Inflammatory macrophage treated with lipopolysaccharide for 4 hours (primary cell): ENCODE measurements at places on chromosomes 4 and X.

- DNase-seq = no peak
Measured at GRCh38 chr4:20043991-20044390, 207.7 kb upstream of the SLIT2 start.

GRCh38 chr4:23364167-23364566 is 525.7 kb downstream of the PPARGC1A start:
- DNase-seq = no peak

DNA sequence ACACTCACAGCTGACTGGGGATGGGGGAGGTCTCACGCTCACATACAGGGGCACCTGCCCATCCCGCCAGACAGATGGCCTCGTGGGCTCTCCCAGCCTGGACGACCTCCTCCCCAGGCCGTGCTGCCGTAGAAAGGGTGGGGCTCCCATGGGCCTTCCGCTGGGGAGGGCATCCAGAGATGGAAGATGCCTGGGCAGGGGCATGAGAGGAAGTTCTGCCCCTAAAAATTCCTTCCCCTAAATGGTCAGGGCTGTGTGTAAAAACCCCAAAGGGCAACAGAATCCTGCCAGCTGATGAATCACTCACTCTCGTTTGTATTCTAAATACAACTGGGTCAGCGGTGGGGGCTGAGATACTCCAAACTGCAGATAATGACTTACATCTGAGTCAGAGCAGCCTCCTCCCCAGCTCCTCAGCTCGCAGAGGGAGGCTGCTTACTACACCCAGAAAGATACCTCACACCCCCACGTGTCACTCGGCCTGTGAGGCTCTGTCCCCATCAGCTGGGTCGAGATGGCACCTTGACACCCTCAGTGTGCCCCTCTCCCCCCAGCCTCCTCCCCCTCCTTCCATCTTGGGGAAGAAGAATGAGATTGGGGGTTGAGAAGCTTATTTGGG is 10.1 kb downstream of the WDR1 start:
- DNase-seq = peak; percentile 93

DNA sequence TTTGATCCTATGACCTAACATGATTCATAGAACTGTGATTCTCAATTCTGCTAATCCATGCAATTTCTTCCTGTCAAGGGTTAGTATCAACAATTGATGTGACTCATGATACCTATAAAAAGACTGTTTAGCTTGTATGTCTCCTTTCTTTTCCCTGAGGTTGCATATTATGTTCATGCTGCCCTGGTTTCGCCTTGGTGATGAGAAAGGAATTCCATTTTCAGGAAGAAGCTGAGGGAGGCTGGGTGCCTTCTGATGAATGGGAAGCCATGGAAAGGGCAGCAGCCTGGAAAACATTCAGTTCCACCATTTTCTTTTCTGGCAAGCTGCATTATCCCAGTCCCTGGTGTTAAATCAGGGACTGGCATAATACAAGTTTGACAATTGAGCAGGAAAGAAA is 976.5 kb downstream of the RPA4 start:
- no peak for DNase-seq

GRCh38 chr4:128670513-128670912 is 139.0 kb upstream of the JADE1 start:
- no peak for DNase-seq

- DNase-seq = no peak
Measured at GRCh38 chrX:38336538-38337240, 9.4 kb upstream of the RPGR start.

GRCh38 chr4:153474251-153474650 is 8.1 kb downstream of the TMEM131L start:
- DNase-seq = no peak

DNA sequence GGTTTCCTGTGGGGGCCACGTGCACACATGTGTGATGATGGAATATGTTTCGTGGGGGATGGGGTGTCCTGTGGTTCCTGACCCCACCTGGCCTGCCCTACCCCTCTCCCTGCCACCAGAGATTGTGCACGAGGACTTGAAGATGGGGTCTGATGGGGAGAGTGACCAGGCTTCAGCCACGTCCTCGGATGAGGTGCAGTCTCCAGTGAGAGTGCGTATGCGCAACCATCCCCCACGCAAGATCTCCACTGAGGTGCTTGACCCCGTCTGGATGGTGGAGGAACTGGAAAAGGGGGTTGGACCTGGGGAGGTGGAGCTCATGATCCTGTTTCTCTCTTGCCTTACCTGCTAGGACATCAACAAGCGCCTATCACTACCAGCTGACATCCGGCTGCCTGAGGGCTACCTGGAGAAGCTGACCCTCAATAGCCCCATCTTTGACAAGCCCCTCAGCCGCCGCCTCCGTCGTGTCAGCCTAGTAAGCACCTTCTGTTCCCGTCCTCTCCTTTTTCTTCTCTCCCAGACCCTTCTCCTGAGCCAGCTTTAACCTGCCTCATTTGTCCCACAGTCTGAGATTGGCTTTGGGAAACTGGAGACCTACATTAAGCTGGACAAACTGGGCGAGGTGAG is 5.9 kb downstream of the CDK16 start:
- DNase-seq = no peak

GRCh38 chrX:133444196-133444595 is 28.9 kb upstream of the GPC4 start:
- no peak for DNase-seq

GRCh38 chrX:22395372-22395771 is 122.7 kb downstream of the CBLL2 start:
- DNase-seq = no peak

- DNase-seq = no peak
Measured at GRCh38 chrX:134173541-134174272, 63.3 kb upstream of the CCDC160 start.

- DNase-seq = no peak
Measured at GRCh38 chrX:47175588-47175980, 18.0 kb upstream of the UBA1 start.

- DNase-seq = peak; percentile 48
Measured at GRCh38 chrX:47991263-47992094, 12.3 kb downstream of the ZNF182 start.

DNA sequence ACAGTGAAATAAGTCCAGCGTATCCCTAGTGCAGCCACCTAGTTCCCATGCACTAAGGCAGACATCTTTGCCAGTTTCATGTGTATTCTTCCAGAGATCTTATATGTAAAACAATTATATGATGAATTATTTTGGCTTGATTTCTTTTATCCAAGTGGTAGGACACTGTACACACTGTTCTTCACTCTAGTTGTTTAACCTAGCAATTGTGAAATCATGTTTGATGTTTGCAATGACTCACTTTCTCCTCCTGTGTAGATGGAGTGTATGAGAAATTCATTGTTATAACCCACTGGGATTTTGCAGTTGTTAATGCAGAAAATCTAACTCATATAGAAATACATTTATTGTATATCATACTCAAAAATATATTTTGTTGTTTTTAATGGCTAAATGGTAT is 17.5 kb upstream of the TBC1D1 start:
- peak; percentile 40 for DNase-seq

GRCh38 chr4:38738940-38739803 is 43.6 kb downstream of the TLR10 start:
- DNase-seq = no peak

- no peak for DNase-seq
Measured at GRCh38 chr4:14023036-14023435, 395.5 kb upstream of the BOD1L1 start.

DNA sequence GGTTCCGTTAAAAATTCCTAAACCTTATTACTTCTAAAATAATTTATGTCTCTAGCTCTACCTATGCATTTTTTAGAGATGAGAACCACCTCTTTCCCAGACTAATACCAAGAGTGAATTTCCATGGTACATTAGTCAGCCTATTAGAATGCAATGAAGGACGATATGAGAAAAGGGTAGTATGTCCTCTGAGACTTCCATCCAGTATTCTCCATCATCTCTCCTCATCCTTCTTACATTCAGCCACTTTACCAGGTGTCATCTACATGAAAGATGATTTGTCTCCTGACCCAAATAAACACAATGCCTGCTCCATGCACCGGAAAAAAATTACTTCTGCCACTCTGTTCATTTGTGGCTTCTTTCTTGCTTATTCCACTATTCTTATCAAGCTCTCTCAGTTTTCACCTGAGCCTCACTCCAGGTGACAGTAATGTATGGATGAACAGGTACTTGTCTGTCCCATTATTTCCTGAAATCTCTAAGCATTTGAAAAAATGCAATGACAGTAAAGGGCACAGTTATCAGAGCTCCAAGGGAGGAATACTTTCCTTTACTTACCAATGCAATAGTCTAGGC is 97.9 kb downstream of the MAB21L2 start:
- no peak for DNase-seq

DNA sequence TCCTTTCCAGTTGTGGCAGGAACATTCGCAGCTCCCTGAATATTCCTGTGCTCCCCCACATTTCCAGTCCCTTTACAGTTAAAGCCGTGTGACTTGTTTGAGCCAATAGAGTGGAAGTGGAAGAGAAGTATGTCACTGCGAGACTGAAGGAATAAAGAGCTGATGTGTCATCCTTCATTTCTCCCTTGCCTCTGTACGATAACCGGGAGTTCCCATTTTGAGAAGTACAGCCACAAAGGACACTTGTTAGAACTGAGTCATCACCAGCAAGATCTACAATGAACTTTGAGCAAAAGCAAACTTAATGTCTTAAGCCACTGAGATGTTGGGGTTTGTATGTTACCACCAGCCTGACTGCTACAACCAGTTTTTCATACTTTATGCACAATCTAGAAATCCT is 92.3 kb downstream of the SPRY1 start:
- peak; percentile 95 for DNase-seq

DNA sequence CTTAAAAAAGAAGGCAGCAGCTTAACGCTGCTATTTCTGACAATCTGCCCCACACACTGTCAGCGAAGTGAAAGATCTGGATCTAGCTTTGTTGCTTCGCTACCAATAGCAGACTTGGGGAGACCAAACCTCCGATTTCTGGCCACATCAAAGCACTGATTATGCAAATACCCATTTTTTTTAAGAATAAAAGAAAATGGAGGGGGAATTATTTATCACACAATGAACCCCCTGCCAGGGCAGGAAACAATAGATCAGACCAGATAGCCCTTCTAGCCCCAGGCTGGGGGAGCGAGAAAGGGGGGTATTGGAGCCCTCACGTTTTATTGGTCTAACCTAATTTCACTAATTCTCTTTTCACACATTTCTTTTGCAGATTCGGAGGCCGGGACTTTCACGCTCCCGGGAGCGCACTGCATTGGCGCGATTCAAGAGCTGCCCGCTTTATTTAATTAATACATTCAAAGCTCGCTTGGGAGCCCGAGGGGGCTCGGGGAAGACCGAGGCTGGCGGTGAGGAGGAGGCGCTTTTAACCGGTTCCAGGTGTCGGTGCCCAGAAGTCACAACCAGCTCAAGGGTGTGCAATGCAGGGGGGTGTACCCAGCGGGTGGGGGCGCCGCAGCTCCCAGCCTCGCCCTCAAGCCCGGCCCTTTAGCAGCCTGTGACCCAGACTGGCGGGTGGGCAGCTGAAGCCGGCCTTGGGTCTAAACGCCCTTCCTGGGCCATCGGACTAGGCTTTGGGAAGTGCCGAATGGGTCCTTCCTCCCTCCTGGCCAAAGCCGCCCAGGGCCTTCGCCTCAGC is 5.5 kb downstream of the NEUROG2 start:
- DNase-seq = no peak

DNA sequence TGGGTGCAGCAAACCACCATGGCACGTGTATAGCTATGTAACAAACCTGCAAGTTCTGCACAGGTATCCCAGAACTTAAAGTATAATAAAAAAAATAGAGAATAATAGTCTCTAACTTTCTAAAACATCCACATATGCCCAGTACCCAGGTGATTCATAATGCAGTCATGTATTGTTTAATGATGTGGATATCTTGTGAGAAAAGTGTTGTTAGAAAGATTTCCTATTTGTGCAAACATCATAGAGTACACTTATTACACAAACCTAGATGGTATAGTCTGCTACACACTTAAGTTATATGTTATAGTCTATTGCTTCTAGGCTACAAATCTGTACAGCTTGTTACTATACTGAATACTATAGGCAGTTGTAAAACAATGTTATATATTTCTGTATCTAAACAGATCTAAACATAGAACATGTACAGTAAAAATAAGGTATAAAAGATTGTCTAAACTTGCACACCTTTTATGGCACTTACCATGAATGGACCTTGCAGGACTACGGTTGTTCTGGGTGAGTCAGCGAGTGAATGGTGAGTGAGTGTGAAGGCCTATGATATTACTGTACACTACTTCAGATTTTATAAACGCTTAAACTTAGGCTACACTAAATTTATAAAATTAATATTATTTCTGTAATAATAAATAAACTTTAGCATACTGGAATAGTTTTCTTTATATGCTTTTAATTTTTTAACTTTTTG is 232.2 kb upstream of the SLIT2 start:
- DNase-seq = no peak

GRCh38 chr4:97639961-97640360 is 503.3 kb downstream of the STPG2 start:
- no peak for DNase-seq

DNA sequence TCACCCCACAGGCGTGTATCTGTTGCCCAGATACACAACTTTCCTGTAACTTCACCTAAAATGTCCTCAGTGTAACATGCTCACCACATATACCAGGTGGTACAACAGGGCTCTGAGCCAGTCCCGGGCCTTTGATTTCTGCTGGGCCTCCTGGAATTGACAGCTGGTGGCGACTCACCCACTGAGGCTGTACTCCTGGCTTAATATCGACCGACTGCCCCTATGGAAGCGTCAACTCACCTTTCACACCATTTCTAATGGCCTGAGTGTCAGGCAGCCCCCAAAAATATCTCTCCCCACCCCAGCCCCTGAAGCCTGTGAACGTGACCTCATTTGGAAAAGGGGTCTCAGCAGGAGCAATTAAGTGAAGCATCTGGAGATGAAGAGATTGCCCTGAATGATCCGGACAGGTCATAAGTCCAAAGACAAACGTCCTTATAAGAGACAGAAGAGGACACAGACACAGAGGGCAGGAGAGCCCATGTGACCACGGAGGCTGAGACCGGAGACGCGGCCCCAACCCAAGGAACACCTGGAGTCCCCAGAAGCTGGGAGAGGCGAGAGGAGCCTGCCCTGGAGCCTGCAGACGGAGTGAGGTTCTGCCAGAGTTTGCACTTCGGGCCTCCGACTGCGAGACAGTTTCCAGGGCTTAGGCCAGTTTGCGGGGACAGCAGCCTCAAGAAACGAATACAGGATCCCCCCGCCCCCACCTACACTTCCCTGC is 12.6 kb upstream of the MXD4 start:
- DNase-seq = no peak

DNA sequence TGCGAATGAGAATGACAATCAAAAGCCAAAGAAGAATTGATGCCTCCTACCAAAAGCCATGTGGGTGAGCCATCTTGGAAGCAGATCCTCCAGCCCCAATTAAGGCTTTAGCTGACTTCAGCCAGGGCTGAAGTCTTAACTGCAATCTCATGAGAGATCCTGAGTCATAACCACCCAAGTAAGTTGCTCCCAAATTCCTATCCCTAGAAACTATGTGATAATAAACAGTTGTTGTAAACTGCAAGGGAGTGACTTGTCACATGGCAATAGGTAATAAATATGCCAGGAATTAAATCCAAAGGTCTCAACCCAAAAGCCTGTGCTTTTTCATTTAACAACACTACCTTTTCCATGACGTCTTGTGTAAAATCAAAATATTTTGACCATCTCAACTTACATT is 154.2 kb upstream of the TBL1X start:
- no peak for DNase-seq
